ENCODE measurements at places on chromosomes 7 and 10. TPM values are rescaled to one million over a fixed set of nuclear protein-coding genes. Genes with fewer than 3 reads are reported as not detected.

HOXA11 gene
- 17.8 TPM for total RNA-seq

CLRN3 gene
- not detected for total RNA-seq

TRIM73 gene
- 0.29 TPM for total RNA-seq

SPDYE5 gene
- total RNA-seq = not detected

C10orf53 gene
- total RNA-seq = not detected

PPIF gene
- 90.8 TPM for total RNA-seq

NT5C2 gene
- total RNA-seq = 89.7 TPM

ZNF488 gene
- total RNA-seq = not detected

CDNF gene
- 1.1 TPM for total RNA-seq

STAG3 gene
- total RNA-seq = 0.44 TPM

LRCH4 gene
- 32.8 TPM for total RNA-seq

GIMAP1 gene
- total RNA-seq = not detected

ANKRD1 gene
- 7.0 TPM for total RNA-seq

GRB10 gene
- total RNA-seq = 41.8 TPM

AKR1C4 gene
- not detected for total RNA-seq

PODXL gene
- total RNA-seq = 0.88 TPM

ERVW-1 gene
- total RNA-seq = not detected

ATG9B gene
- not detected for total RNA-seq

ZKSCAN1 gene
- total RNA-seq = 31.9 TPM

KLF14 gene
- total RNA-seq = 0.22 TPM

AVL9 gene
- 38.9 TPM for total RNA-seq

CDHR1 gene
- total RNA-seq = not detected

CROT gene
- 3.5 TPM for total RNA-seq

TMEM140 gene
- 3.0 TPM for total RNA-seq

JCAD gene
- total RNA-seq = 10.2 TPM
